ENCODE measurements at places on chromosomes 2 and 18.

DNA sequence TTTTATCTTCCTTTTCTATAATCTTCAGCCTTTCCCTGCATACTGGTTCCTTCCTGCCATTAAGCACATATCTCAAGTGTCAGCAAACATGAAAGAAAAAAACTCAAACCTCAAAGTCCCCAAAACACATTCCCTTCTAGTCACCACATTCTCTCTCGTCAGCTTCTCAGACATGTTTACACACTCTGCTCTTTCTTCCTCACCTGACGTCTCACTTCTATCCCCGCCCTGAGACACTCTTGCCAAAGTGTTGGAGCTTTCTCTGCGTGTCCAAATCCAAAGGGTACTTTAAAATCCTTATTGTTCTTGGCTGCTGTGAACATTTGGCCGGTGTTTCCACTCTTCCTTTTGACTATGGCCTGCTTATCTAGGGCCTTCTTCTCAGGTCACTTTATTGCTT is 47.9 kb downstream of the SOX11 start:
- DNase-seq = no peak

GRCh38 chr2:98247383-98247782 is 98.9 kb upstream of the CNGA3 start:
- DNase-seq = no peak

- no peak for DNase-seq
Observed at GRCh38 chr2:186281726-186282125, 204.3 kb upstream of the ZC3H15 start.

DNA sequence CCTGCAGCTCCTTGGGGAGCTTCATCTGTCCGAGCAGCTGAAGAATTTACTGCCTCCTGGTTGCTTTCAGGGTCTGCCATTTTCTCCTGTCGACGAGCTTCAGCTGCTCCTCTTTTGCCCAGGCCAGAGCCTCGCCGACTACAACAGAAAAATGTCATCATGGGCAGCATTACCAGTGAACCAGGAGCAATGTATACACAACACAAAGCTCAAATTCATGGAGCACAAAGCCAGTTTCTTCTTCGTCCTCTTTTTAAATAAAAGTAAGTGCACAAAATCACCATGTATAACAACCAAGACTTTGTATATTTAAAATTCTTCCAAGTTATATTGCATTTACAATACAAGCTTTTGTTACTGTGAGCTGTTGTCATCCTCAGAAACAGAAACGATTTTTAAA is 85.0 kb downstream of the TRIP12 start:
- DNase-seq = no peak

DNA sequence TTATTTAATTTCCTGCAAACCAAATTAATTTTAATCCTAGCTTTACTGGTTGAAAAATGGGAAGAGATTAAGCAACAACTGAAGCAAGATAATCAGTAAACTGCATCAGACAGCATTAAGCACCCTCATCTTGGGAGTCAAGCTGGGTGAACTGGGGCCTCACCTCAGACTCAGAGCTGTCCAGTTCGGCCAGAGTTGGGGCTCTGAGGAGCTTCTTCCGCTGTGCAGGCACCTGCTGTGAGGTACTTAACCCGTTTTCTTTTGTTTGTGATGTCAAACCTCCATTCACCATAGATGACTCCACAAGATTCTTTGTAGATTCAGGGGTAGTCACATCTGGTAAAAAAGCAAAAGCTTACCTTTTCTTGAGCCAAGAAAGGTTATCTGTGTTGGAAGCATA is 71.8 kb downstream of the PRELID3A start:
- DNase-seq = no peak

GRCh38 chr2:132909427-132909826 is 239.4 kb upstream of the LYPD1 start:
- no peak for DNase-seq

- DNase-seq = no peak
Observed at GRCh38 chr2:113196839-113197238, 23.1 kb downstream of the PSD4 start.

DNA sequence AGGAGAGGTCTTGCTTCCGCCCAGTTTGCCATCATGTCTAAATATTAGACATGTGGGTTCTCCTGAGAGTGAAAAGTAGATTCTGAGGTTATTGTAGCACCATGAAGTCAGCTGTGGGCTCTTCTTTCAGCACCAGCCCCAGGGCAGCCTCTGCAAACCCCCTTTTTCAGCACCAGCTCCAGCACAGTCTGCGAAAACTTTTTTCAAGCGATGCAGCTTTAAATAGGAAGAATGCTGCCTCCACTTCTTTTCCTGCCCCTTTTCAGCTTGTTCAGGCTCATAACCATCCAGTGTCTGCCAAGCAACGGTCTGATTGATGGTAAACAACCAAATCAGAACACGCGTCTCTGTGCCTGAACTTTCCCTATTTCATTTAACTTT is at the start of gene COL5A2:
Gene COL5A2 (minus strand): TSS at position 192 of the 381 bp plus-strand sequence. CDS start 157 bp downstream, at position 35.
- no peak for DNase-seq

- DNase-seq = no peak
Observed at GRCh38 chr2:158297120-158297519, 159.4 kb downstream of the CCDC148 start.

- no peak for DNase-seq
Observed at GRCh38 chr18:53040286-53040685, 700.3 kb downstream of the DCC start.

DNA sequence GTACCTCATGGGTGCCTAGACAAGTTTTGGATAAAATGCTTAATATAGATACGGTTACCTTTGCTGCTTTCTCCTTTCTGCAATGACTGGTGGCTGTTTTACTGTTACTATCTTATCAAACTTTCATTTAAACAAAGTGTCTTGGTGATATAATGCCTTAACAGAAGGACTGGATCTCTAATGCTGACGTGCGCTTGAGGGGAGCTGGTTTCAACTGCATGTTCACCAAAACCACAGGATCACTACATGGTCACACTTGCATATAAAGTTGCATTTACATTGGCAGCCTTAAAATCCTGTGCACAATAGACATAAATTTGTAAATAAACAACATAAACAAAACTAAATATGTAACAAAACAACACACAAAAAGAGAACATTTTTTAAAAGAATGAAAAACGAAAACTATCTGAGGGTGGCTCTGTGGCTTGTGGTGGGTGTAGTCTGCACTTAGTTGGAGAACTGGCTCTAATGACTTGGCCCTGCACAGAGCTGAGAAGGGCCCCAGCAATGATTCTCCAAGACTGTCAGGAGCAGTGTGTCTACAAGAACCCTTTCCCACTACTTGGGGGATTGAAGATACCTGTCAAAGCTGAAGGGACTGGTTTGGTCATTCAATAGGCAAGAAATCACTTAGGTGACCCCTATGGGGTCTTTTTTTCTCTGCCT is 135.5 kb downstream of the UXS1 start:
- no peak for DNase-seq

DNA sequence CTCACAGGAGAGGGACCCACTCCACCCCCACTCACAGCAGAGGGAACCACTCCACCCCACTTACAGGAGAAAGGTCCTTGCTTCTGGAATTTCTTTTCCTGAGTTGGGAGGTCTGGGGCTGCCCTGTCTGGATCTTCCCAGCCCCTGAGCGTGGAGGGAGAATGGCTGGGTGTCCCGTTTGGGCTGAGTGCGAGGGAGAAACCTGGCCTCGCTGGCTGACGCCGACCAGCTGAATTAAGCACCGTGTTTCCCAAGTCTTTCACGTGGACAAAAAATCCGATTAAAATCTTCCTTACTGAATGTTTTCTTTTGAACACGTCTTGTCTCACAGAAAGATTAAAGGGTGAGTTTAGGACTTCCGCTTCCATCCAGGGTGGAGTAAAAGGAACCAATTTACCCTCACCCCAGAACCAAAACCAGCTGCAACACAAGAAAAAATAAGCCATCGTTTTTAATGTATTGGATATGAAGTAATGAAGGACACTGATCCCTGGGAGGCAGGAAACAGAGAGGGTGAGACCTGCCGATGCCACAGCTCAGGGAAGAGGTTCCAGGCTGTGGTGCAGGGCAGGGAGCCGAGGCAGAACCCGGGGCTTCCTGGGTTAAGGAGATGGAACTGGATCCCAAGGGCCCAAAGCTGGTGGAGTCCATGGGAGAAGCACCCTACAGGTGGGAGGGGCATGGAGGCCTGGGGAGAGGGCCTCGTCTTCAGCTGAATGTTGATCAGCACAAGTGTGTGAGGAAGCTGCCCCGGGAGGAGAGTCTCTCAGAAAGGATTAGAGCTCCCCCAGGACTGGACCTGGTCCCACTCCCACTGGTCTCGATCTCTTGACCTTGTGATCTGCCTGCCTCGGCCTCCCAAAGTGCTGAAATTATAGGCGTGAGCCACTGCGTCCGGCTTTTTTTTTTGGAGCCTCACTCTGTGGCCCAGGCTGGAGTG is 60.3 kb downstream of the RTP5 start:
- DNase-seq = no peak

GRCh38 chr18:70188113-70188512 is 17.4 kb downstream of the RTTN start:
- DNase-seq = no peak

- no peak for DNase-seq
Observed at GRCh38 chr2:96259497-96259921, 6.3 kb downstream of the TMEM127 start.

DNA sequence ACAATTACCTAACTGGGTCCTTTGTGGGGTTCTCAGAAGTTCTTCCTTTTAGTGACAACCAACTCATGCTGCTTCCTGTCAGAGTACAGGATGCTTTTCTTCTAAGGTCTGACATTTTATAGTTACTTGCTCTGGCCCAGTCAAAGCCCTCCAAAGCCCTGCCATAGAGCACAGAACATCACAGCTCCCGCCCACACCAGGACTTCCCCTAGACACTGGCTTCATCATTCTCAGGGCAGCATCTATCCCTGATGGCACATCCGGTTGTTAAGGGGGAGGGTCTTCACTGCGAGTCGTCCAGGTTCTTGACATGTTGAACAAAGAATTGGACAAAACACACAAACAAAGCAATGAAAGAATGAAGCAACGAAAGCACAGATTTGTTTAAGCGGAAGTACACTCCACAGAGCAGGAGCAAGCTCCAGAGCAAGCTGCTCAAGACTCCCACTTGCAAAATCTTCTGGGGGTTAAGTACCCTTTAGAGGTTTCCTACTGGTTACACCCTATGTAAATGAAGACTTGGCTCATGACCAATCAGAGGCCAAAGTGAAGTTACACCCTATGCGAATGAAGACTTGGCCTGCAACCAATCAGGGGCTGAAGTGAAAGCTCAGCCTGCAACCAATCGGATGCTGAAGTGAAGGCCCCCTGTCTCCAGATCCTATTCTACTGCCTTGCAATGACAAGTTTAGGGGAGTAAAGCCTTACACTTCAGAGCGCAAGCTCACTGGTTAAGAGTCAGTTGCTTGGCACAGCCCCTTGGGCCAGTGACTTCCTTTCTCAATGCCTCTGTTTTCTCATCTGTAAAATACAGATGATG is 79.0 kb downstream of the HDAC4 start:
- DNase-seq = no peak

- DNase-seq = no peak
Observed at GRCh38 chr2:156110890-156111289, 221.6 kb downstream of the NR4A2 start.

GRCh38 chr2:112493858-112494648 is 12.1 kb downstream of the TTL start:
- DNase-seq = no peak

DNA sequence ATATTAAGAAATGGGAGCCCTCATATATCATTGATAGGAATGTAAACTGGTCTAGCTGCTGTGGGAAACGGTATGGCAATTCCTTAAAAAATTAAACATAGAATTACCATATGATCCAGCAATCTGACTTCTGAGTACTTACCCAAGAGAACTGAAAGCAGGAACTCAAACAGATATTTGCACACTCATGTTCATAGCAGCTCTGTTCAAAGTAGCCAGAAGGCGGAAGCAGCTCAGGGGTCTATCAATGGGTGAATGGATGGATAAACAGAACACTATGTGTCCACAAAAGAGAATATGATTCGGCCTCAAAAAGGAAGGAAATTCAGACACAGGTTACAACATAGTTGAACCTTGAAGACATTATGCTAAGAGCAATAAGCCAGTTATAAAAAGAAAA is 135.7 kb upstream of the NDUFV2 start:
- DNase-seq = no peak

DNA sequence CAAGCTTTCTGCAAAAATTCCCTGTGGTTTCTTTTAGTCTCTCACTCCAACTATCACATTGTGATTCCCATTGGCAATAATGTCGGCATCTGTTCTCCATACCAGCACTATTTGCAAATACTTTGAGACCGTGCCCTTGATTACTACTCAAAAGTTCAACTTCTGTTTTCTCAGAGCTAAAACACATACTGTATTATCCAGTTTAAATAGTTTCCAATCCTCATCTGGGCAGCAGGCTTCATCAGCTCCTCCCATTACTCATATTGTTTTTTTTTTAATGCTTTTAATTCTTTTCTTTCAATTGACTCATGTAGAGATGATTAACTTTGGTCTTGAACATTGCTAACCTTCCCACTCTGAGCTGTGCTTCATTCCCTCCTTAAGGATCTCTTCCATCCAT is 135.8 kb downstream of the METTL8 start:
- DNase-seq = no peak

DNA sequence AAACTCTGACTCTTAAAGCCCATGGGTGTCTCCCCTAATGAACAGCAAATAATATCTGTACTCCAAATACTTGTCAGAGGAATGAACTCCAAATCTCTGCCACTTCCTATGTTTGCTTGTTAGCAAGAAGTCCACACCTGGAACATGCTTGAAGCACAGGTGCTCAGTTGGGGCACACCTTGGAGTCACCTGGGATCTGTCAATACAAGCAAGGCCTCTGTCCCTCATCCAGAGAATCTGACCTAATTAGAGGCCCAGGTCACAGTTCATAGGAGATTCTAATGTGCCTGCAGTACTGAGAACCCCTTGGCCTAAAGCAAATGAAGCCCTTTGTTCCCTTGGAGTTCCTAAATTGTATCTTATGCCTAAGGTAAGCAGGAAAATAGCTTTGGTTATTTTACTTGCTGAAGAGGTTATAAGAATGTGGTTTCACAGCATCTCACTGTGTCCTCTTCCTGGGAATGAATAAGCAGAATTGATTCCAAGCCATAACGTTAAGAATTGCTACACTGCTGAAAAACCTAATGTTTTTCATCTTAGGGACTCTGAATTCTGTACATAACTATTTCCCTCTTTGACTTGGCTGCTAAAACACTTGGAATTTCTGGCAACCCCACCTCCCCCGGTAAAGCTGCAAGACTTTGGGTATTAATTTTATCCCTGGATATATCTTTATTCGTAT is 113.4 kb downstream of the PIEZO2 start:
- no peak for DNase-seq

DNA sequence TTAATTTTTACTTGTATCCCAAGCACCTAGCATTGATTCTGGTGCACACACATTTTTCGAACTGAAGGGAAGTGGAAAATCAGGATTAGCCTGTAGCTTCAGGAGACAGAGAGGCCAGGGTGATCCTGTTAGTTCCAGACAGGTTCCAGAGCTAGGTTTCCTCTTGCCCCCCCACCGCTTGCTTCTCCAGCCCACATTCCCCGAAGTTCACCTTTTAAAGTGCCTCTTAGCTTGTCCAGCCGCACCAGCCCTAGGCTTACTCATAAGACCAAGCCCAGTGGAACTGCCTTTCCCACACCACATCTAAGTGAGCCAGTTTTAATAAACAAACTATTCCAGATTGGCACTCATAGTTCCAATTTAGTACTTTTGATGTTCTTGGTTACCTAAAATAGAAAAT is 898.6 kb upstream of the KLHL29 start:
- DNase-seq = no peak

GRCh38 chr2:76281156-76281841 is 570.6 kb upstream of the GCFC2 start:
- DNase-seq = no peak

All from activated gamma-delta T cell treated with Interleukin-2 at 50 U/mL for 16 hours (primary cell).